SIG-M5 (cell line): ENCODE measurements at places on chromosomes 5 and 9.

DNA sequence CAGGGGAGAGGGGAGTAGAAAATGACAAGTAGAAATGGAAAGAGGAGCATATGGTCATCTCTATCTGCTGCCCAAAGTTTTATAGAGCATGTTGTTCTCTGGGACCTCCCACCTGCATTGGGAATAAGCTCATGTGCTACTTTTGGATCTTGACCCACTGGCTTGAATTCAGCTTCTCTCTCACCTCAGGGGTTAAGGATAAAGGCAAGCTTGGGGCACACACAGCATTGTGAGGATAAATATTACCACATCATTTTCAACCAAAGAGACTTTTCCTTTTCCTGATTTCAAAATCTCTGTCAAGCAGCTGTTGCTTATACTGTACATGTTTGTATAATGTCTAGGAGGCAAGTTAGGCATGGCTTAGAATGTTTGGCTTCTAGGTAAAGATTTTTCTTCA is 16.6 kb downstream of the ATP10B start:
- no peak for DNase-seq

- no peak for DNase-seq
Observed at GRCh38 chr9:3963643-3964369, 336.1 kb downstream of the GLIS3 start.

GRCh38 chr9:73162987-73163768 is 11.5 kb downstream of the ANXA1 start:
- no peak for DNase-seq

DNA sequence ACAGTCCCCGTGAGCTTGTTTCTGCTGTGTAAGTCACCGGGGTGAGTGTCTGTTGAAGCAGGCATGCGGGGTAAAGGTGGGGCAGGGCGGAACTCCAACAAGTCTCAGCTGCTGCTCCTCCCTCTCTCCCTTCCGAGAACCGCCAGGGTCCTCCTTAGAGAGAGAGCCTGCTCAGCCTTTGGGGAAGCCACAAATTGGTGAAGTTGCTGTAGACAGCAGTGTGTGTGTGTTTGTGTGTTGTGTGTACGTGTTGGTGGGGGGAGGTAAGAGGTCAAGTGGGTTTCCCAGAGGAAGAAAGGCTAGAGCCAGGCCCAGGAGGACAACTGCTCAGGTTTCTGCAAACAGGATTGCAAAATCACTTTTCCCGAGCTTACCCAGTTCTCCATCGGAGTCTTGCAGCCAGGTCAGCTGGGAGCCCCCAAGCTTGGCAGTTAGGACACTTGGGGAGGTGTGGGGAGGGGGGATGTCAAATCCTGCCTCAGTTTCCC is 38.9 kb upstream of the DAB2IP start:
- DNase-seq: no peak

- no peak for DNase-seq
Observed at GRCh38 chr5:114949756-114950155, 220.0 kb downstream of the TRIM36 start.

DNA sequence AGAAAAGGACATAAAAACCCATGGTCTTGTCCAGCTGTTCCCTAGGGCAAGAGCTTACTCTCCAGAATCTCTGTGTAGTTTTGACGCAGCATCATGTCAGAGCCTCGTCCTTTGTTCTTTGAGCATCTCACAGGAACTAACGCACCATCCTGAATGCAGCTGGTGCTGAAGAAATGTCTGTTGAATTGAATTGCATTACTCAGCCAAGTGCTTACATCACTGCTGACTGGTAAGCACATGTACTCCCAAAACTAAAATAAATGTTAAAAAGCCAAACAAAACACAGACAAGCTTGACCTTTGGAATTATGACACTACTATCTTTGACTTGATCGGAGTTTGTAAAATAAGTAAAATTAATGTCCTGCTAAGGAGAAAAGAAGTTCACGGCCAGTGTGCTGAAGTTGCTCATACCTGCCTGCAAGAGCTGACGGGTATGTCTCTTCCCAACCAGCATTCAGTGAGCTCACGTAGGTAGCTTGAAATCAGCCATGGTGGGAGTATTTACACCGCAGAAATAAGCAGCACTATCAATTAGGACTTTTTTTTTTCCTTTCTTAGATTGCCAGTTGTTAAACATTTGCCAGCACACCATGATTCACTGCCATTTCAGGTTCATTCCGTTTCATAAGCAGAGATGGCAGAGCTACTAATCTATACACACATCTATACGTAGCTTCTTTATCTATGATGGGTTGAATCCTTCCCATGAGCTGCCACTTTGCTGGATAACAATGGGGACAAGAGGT is 310.6 kb upstream of the MSX2 start:
- DNase-seq: no peak

DNA sequence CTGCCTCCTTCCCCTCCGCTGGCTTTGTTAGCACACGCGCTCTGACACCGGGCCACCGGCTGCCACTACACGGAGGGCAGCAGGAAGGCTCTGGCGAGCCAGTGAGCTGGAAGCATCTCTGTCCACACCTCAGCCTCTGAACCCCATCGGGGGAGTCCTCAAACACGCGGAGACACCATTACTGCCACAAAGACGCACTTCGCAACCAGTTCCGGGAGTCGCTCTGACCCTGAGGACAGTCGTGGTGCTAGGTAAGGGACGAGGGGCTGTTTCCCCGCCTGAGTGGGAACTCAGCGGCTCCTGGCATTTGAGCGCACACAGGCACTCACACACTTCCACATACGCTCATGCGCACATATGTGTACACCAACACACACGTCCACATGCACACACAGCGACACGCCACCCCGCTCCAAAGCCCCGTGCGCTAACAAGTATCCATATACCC is 160.0 kb downstream of the C9orf152 start:
- DNase-seq: no peak

GRCh38 chr5:142364251-142365145 is 39.7 kb upstream of the SPRY4 start:
- DNase-seq: no peak

DNA sequence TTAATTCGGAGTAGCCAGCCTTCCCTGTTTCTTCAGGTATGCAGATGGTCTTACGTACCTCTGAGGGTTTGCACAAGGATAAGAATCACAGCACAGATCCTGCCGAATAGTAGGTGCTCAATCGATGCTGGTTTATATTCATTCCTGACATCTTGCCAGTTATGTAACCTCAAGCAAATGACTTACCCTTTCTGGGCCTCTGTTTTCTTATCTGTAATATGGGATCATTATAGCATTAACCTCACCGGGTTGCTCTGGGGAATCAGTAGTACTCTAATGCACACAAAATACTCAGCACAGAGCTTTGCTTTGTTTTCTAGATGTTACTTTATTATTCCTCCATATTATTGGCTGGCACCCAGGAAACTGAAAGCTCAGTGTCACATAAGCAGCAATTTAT is 7.7 kb upstream of the NR5A1 start:
- DNase-seq: no peak

GRCh38 chr5:157978061-157978460 is 119.1 kb upstream of the CLINT1 start:
- no peak for DNase-seq

- no peak for DNase-seq
Observed at GRCh38 chr9:109253241-109253636, 67.6 kb downstream of the EPB41L4B start.

DNA sequence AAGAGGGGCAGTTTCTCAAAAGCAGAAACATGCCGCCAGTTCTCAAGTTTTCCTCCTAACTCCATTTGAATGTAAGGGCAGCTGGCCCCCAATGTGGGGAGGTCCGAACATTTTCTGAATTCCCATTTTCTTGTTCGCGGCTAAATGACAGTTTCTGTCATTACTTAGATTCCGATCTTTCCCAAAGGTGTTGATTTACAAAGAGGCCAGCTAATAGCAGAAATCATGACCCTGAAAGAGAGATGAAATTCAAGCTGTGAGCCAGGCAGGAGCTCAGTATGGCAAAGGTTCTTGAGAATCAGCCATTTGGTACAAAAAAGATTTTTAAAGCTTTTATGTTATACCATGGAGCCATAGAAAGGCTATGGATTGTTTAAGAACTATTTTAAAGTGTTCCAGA is 142.8 kb downstream of the NTRK2 start:
- DNase-seq: no peak

DNA sequence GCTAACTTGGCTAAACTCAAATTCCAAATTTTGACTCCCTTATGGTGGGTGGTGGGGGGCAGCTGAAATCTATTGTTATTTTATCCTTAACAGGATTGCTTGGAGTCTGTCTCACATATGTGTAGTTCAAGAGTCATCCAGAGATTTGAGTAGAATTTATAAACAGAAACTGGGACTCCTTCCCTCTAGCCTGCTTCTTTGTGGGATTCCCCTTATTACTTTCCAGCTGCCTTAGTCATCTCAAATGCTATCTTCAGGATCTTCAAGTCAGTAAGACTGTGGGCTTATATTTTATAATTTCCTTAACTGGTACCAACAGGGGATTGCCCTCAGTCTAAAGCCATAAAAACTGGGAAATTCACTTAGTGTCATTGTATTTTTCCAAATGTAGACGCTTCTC is 55.5 kb downstream of the NNT start:
- no peak for DNase-seq

DNA sequence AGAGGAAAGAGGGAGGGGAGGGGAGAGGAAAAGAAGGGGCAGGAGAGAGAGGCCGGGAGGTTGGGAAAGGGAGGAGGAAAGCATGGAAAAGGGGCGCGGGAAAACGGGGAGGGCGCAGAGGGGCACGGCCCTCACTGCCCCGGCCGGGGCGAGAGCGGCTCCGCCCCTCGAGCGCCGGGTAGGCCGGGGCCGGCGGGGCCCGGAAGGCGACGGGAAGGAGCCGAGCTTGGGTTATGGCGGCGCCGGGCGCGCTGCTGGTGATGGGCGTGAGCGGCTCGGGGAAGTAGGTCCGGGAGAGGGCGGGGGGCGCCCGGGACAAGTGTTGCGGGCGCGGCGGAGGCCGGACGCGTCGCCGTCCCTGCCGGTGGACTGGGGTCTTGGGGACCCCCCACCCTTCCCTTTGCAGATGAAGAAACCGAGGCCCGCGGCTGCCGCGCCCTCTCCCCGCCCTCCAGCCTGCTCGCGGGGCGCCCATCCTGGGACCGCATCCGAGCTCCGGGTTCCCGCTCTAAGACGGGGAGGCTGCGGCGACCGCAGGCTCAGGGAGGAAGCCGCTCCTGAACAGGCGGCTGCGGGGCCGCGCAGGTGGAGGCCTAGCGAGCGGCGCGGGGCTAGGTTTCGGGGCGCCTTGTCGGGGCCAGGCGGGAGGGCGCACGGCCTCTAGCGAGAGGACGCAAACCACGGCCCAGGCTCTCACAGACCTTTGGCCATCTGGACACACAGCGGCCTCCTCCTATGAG is at the start of gene IDNK:
IDNK (plus strand) TSS at position 205 of the 740 bp plus-strand sequence; CDS start at position 234, 29 bp downstream.
- DNase-seq: no peak

GRCh38 chr9:28318515-28318914 is 745.2 kb upstream of the C9orf72 start:
- DNase-seq: no peak

DNA sequence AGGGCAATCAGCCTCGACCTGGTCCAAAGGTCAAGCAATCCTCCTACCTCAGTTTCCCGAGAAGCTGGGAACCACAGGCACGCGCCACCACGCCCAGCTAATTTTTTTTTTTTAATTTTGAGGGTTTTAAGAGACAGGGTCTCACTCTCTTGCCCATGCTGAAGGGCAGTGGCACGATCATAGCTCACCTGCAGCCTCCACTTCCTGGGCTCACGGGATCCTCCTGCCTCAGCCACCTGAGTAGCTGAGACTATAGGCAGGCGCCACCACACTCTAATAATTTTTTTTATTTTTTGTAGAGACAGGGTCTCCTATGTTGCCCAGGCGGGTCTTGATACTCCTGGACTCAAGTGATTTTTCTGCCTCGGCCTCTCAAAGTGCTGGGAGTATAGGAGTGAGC is 1.6 kb downstream of the UIMC1 start:
- DNase-seq: no peak
